ENCODE measurements at places on chromosomes 3 and 15.

DNA sequence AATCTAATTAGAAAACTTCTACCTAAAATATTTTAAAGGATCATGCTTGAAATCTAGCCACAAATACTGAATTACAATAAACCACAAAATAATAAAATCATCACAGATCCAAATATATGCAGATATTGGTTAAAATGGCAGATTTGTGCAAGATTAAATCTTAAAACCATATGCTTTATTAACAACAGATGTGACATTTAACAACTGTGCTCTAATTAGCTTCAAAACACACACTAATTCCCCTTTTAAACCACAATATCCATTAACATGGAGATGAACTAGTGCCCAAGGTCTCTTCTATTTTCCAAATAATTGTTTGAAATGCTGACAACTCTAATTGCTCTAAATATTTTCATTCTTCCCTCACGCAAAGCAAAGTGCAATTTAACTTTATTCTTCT is 1530.3 kb downstream of the SI start:
- no peak for DNase-seq

DNA sequence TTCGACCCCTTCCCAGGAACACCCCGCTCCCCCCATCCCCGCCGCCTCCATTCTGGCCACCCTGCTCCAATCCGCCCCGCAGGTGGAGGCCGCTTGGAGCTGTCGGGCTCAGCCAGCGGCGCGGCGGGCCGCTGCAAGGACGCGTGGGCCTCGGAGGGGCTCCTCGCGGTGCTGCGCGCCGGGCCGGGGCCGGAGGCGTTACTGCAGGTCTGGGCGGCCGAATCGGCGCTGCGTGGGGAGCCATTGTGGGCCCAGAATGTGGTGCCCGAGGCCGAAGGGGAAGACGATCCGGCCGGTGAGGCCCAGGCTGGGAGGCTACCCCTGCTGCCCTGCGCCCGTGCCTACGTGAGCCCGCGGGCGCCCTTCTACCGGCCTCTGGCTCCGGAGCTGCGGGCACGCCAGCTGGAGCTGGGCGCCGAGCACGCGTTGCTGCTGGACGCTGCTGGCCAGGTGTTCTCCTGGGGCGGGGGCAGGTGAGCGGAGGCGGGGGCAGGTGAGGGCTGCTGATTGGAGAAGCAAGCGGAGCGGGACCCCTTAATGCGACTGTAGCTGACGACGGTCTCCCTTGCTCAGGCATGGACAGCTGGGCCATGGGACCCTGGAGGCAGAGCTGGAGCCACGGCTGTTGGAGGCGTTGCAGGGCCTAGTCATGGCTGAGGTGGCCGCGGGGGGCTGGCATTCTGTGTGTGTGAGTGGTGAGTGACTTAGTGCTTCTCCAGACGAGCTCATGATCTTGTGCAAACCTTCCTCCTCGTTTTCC is 2.5 kb downstream of the RCCD1 start:
- no peak for DNase-seq

DNA sequence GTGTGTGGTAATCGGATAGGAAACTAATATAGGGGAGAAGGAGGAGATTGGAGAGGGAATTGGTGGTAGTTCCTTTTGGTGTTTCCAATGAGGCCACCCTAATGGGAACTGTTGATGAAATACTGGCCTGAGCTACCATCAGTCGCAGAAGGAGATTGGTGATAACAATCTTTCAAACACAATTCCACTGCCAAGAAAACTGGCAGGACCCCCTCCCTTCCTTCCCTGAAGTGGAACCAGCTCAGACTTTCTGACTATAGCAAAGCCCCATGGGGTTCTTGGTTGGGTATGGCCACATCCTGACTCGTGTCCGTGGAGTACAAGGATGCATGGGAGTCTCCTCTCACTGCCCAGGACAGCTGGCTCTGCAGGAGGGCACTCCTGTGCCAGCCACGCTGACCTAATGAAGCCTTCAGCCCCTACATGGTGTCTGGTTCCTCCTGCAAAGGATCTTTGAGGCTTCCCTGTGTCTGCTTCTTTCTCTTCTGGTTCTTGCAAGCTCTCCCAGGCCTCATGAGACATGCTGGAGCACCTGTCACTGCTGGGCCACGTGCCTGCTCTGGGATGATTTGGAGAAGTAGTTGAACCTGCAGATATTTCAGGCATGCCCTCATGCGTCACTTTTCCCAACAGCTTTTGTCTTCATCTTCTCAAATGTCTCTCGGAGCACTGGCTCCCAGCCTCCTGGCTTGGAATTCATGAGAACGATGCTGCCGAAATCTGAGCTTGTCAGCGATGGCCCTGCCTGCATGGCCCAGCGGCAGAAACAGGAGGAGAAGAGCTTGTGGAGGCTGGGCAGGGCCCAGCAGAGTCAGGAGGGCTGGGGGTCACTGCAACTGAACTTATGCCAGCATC is 90.0 kb upstream of the ADPGK start:
- DNase-seq = no peak

GRCh38 chr3:104273046-104273649 is 1093.6 kb upstream of the ALCAM start:
- no peak for DNase-seq

DNA sequence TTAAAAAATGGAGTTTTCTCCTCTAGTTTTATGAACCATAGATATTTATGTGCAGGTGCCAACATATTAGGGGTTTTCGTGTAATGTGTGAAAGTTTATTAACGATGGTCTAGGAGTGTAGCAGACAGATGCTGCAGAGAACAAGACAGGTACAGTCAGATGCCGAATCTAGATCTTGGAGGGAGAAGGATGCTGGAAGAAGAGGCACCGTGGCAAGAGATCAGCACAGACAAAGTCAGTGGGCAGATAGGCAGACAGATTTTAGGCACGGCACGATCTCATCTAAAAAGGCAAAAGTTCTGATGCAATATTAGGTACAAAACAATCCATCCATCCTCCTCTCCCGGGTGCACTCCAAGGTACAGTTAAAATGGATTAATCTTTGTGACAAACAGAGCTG is 161.6 kb downstream of the TIGIT start:
- no peak for DNase-seq

DNA sequence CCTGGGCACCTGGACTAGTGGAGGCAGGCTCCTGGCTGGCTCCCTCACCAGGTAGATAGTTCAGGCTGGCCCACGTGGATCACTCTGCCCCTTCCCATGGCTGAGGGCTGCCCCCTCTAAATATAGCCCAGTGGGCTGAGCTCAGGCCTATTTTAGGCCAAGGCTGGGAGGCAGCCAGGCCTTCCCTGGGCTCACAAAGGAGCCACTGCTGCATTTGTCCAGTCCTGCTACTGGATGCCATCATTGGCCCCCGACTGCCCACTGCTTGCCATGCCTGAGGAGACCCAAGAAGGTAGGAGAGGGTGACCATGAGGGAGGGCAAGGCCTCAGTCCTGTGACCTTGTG is at the start of gene LSMEM2:
Gene LSMEM2 (plus strand): TSS at position 208 of the 345 bp plus-strand sequence. CDS start 27 bp downstream, at position 235.
- no peak for DNase-seq

GRCh38 chr3:97131476-97131875 is 317.1 kb downstream of the EPHA6 start:
- no peak for DNase-seq

DNA sequence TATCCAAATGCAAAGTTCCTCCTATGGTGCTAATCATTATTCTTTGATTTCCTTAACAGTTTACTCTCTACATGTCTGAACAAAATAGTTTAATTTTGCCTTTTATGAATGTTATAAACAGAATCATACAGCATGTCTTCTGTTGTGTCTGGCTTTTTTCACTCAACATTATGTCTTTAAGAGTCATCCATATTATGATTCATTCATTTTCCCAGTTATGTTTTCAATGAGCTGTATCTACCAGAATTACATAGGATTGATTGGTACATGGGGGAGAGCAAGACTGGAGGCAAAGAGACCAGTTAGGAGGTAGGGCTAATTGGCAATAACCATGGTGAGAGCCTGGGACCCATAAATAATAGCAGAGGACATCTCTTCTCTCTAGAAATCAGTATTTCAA is 16.6 kb upstream of the RAP2B start:
- no peak for DNase-seq

GRCh38 chr3:129182390-129183185 is 1.1 kb downstream of the CNBP start:
- DNase-seq = no peak

DNA sequence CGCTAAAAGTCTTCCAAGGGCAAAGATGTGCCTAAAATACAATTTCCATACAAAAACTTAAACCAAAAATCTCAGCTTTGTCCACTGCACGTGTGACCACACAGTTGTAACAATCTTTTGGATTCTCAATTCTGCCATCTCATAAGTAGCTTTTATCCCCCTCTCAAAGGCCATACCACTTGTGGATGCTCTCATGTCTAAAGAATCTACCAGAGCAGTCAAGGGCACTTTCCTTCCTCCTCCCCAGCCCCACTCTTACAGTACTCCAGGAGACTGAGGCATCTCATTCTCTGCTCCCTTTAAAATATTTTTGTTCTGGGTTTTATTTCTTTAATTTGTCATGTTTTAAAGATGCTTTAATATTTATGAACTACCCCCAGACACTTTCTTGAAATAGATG is 102.3 kb upstream of the PFN2 start:
- DNase-seq = no peak

GRCh38 chr3:77338195-77338594 is 298.3 kb downstream of the ROBO2 start:
- DNase-seq = no peak

DNA sequence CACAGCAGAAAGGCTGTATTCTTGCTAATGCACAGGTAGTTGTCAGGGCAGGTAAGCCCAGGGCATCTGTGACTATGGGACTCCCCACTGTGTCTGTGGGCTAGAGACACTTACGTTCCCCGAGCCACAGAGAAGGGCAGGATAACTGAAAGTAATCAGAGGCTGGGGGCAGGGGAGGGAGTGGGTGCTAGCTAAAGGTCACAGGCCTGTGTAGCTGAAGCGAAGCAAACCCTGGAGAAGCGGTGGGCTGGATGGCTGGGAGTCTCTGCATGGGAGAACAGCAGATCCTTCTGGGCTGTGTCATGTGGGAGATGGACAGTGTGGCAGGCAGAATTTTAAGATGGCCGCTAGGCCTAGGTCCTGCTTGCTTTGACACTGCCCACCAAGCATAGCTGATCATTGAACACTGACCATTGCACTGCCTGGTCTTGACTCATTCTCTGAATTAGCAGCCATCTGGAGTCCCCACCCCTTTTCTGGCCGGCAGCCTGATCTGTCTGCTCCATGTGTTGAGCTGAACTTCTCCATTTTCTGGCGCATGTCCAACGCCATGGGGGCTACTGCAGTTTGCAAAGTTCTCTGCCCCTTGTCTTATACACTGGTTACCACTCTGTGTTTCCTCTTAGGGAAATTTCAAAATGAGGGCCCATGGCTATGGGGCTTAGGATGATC is 110.0 kb downstream of the DGKG start:
- no peak for DNase-seq

GRCh38 chr3:103308921-103309320 is 874.1 kb downstream of the ZPLD1 start:
- no peak for DNase-seq

DNA sequence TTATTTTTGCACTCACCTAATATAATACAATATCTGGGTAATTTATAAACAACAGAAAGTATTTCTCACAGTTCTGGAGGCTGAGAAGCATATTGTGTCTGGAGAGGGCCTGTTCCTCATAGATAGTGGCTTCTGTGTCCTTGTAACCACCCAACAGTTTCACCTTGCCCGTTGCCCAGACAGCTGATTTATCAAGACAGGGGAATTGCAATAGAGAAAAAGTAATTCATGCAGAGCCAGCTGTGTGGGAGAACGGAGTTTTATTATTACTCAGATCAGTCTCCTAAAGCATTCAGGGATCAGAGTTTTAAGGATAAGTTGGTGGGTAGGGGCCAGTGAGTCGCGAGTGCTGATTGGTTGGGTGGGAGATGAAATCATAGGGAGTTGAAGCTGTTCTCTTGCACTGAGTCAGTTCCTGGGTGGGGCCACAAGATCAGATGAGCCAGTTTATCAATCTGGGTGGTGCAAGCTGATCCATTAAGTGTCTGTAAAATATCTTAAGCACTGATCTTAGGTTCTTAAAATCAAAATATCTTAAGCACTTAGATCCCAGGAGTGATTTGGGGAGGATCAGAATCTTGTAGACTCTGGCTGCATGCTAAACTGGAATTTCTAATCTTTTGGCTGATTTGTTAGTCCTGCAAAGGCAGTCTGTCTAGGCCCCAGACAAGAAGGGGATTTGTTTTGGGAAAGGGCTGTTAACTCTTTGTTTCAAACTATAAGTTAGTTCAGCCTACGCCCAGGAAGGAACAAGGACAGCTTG is 33.9 kb upstream of the C15orf39 start:
- DNase-seq = no peak

DNA sequence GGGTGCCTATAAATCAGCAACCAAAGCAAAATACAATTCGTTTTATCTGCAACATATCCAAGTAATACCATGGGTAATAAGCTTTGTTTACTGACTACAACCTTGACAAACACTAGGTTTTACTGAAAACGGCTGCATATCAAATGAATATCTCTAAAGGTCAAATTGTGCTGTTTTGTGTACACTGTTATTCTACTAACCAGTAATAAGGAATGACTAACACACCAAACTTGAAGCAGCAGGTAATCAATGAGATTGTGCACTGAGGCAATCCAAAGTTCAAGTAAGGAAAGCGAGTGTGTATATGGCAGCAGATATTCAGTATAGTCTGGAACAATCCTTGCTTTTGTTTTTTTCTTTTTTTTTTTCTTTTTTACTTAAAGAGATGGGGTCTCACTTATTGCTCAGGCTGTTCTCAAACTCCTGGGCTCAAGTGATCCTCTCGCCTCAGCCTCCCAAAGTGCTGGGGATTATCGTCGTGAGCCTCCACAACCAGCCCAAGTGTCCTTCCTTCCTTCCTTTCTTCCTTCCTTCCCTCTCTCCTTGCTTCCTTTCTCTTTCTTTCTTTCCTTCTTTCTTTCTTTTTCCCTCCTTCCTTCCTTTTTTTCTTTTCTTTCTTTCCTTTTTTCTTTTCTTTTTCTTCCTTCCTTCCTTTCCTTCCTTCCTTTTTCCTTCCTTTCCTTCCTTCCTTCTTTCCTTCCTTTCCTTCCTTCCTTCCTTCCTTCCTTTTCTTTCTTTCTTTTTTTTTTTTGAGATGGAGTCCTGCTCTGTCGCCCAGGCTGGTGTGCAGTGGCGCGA is 34.9 kb downstream of the AP3S2 start:
- no peak for DNase-seq

- DNase-seq = peak; percentile 39
These were observed 456.3 kb downstream of the FOXP1 start for GRCh38 chr3:71127052-71127831.

DNA sequence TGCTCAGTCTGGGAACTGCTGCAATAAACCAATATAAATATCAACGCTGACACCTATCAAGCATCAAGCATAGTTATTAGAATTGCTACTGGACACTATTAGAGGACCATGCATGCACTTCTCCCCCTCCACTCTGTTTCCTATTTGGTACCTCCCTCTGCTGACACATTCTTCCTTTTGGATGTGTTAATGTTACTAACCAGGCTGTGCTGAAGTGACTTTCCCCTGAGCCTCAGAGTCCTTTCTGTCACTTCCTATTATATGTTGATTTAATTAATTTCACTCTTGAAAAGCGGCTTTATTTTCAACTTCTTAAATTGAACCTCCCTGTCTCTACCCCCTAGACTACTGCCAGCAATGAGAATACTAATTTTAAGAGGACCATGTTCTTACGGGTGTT is 379.1 kb downstream of the MCTP2 start:
- no peak for DNase-seq

GRCh38 chr3:57961828-57962447 is 46.3 kb upstream of the FLNB start:
- DNase-seq = no peak

Measured in activated T-cell treated with anti-CD3 and anti-CD28 coated beads for 4 hours (primary cell).